Omental fat pad (tissue), 4 donors: ENCODE measurements at places on chromosomes 11 and 22. TPM values are rescaled to one million over a fixed set of nuclear protein-coding genes. Genes with fewer than 3 reads are reported as not detected.

DNA sequence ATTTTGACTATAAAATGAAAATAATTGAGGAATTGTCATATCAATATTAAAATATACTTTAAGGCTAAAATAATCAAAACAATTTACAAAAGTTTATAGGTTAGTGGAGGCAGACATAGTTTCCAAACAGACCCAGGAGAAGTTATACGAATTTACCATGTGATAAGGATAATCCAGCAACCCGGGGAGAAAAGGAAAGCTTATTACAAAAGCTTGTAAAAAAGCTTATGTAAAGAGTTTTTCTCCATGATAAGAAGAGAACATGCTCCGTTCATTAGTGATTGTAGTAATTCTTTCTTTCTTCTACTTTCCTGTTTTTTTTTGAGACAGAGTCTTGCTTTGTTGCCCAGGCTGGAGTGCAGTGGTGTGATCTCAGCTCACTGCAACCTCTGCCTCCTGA is 79.0 kb downstream of the ATXN10 start:
- DNase-seq: no peak

DNA sequence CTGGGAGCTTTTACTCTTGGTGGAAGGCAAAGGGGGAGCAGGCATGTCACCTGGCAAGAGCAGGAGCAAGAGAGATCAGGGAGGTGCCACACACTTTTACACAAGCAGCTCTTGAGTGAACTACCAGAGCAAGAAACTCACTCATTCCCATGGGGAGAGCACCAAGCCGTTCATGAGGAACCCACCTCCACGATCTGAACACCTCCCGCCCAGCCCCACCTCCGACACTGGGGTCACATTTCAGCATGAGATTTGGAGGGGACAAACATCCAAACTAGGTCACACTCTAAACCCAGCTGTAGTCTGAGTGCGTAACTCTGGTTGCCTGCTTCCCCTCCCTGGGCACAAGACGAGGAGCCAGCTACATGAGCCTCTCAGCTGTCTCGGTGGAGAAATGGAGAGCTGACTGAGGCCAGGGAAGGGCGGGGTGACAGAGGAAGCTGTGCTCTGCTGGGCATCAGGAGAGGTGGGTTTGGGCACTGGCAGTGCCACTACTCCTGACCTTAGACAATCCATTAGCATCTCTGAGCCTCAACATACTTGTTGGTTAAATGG is 134.6 kb downstream of the PKNOX2 start:
- DNase-seq: no peak

DNA sequence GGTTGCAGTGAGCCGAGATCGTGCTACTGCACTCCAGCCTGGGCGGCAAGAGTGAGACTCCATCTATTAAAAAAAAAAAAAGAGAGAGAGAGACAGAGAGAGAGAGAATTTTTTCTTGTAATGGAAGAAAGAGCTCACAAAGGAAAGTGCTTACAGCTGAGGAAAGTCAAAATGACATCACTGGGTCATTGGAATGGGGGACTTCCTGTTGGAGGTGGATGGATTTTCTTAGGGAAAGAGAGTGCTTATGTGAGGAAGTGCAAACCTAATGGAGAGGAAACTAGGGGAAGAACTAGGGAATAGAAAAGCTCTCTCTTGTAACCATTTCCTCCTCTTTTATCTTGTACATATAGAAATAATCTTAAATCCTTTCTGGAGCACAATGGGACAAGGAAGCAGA is 6.3 kb upstream of the PIWIL4 start:
- DNase-seq: no peak

DNA sequence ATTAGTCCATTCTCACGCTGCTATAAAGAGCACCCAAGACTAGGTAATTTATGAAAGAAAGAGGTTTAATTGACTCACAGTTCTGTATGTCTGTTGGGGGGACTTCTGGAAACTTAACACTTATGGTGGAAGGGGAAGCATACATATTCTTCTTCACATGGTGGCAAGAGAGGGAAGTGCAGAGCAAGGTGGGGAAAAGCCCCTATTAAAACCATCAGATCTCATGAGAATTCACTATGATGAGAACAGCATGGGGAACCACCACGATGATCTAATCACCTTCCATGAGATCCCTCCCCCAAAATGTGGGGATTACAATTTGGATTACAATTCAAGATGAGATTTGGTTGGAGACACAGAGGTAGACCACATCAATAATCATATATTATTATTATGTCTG is 25.7 kb downstream of the CEP57 start:
- DNase-seq: no peak

DNA sequence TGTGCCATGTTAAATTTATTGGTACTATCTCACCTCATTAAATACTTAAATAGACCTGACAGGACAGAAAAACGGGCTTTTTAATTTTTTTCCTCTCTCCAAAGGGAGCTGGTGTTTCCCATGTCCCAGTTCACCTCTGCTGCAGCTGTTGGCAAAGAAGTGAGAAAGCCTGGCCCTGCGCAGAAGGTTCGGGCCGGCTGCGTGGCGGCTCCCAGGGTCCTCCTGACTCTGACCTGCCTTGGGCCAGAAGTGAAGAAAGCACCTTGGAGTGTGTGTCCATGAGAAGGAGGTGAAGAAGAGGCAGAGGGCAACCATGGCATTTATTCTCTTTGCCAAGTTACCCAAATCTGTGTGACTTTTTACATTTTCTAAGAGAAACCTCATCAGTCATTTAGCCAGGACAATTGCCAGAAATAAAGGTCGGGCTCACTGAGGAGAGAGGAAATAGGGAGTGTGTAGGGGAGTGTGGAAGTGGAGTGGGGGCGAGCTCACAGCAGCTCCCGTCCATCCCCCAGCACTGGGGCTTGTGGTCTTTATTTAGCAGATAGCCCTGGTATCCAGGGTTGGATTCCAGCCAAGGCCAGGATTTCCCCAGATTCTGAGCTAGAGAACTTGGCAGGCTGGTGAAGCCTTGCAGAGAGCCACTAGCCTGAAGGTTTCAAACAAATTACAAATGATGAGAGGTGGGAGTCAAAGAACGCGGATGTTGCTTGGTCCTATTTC is 102.4 kb upstream of the CADM1 start:
- no peak for DNase-seq

DNA sequence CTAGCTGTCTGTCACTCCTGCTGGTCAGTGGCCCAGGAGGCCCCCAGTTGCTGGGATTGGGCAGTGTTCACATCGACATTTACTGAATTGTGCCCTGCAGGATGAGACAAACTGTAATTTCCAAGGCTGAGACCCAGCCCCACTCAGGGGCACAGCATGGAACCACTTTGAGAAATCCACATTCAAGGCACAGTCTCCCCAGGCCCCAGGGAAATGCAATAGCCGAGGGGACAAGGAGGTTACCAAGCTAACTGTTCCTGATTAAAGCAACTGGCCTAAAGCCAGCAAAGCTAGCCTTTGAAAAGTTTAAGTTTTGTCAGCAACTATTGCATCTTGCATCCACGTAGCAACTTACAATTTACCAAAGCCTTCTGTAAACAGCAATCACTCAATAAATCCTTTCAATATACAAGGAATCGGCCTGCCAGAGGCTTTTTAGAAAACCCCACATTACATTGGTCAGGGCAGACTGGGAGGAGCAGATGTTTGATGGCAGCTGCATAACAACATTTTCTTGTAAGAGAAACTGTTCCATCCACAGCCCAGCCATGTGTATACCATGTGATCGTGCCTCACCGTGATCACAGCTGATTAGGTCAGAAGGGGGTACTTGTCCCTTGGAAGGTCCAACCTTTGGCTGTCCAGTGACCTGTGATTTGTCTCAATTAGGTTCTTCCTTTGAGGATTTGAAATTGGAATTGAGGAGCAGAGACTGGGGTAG is 103.9 kb downstream of the TENM4 start:
- DNase-seq: no peak

DNA sequence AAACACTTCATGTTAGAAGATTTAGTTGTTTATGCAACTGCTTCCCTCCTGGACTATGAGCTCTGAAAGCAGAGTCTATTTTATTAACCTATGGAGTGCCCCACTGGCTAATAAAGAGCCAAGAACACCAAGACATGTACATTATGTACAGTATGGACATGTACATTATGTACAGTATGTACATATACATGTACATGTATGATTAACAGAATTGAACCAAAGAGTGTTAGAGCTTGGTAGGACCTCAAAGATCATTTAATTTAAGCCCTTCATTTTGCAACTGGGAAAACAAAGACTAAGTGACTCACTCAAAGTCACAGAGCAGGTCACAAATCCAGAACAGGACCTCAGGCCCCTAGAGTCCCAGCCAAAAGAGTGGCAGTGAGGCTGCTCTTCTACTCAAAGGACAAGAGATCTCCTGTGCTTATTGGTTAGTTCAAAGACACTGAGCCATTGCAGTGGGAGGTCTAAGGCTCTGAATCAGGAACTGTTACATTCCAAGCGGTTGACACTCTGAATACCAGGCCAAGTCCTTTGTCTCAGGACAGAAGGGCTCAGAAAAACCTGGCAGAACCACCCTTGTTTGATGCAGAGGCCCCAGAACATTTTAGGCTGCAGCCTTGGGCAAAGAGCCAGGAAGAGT is 103.8 kb downstream of the FAM168A start:
- DNase-seq: no peak

DNA sequence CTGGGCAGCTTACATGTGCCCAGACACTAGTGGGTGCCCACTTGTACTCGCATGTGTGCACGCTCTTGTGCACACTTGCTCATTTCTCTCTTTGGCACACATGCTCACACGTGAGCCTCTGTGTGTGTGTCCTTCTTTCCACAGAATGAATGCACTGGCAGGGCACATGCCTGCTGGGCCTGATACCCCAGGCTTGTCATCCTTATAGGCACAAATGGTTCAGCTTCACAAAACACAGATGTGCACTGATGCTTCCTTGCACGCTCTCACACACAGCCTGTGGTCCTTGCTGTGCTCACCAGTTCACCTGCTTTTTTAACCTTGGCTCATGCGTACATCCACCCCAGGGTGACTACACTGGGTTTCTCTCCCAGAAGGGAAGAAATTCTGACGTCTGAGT is 174.8 kb downstream of the BUD13 start:
- DNase-seq: no peak

DNA sequence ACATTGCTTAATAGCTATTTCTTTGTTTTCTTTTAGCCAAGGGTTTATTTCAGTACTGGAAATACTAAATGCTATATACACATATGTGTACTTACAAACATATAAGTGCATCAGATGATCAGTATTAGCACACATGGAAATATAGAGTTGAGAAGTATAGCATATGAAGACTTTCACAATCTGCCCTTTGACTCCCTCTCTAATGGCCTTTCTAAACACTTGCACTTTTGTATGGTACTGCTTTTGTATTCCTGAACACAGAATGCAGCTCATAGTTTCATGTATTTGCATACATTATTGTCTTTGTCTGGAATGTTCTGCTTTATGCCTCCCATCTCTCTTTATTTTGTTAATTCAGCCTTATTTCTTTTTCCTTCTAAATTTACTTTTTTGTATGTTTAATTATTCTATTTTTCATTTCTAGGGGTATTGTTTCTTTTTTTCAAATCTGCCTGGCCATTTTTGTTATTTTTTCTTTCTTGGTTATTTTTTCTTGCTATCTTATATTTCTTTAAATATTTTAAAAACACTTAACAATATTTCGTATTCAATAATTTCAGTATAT is 28.8 kb downstream of the ACER3 start:
- DNase-seq: no peak

DNA sequence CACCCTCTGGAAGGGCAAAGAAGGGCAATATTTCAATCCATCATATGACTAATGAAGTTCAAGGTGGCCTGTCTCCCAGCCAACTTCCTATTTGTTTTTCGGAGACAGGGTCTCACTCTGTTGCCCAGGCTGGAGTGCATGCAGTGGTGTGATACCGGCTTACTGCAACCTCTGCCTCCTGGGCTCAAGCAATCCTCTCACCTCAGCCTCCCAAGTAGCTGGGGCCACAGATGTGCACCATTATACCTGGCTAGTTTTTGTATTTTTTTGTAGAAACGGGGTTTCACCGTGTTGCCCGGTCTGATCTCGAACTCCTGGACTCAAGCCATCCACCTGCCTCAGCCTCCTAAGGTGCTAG is 13.4 kb downstream of the ABTB2 start:
- no peak for DNase-seq

DNA sequence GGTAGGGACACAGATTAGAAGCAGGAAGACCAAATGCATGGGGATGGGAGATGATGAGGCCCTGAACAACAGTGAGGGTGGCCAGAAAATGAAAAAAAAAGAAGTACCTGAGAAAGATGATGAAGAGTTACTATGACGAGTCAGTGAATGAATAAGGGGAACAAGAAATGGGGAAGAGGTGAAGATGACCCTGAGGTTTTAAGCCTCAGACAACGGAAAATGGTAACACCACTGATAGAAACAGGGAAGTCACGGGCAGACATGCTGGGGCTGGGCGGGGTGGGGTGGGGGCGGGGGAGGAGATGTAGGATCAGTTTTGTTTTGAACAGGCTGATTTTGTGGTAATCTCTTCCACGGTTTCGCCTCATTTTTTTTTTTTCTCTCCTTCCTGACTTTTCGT is 205.1 kb upstream of the CADM1 start:
- no peak for DNase-seq

DNA sequence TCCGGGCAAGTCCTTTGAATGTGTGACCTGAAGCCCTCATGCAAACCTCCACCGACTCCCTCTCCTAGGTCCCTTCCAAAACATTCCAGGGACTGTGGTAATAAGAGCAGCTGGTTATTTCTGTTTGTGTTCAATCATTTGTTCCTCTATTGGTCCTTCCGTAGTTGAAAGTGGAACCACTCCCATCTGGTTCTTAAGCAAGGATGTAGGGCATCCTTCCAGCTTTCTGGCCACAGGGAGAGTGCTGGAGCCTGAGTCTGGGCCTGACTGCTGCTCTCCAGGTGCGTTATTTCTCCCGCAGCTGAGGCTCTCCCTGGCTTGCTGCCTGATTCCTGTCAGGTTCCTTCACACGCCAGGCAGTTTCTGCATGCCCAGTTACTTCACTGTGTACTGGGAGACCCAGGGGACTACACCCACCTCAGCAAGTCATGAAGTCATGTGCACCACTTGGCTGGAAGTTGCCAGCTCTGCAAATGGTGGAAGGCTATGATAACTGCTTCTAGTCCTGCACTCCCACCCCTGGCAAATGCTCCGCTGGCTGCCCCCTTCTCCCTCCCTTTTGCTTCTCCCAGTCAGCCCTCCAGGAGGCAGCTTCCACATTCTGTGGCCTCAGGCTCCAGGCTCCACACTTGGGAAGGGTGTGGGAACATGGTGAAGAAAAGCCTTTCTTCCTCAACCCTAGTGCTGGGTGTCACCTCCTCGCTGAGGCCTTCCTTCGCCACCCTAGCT is 4.0 kb upstream of the ALX4 start:
- no peak for DNase-seq

GRCh38 chr22:46044621-46045458 is 67.9 kb upstream of the WNT7B start:
- peak; percentile 23 for DNase-seq

- DNase-seq: no peak
Observed at GRCh38 chr22:37633089-37633624, 6.3 kb upstream of the SH3BP1 start.

Gene OR2AT4
- not detected for total RNA-seq

Gene HBE1
- total RNA-seq: not detected

Gene RFPL2
- not detected for total RNA-seq

Gene ELMOD1
- not detected for total RNA-seq

Gene MISFA
- total RNA-seq: 1.8 TPM

Gene EMID1
- total RNA-seq: 1.6 TPM
